ENCODE measurements at places on chromosomes 7 and 10.

GRCh38 chr10:123142701-123143161 lies 5.2 kb upstream of the HMX2 start:
- DNase-seq = no peak

DNA sequence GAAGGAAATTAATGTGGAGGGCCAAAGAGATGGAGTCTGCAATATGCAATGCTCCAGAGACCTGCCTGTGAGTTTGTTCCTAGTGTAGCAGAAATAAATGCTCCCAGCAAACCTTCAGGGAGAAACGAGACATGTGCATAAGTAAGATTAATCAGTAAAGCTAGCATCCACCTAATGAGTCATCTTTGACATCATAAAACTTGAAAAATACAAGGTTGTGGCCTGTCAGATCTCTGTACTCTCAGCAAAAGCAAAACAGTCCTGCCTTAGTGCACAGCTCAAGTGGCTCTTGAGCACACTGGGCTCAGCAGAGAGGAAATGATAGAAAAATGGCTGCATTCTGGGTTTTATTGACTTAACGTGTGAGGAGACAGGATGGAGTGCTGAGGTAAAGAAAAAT lies 32.5 kb upstream of the ERCC6 start:
- DNase-seq = no peak

DNA sequence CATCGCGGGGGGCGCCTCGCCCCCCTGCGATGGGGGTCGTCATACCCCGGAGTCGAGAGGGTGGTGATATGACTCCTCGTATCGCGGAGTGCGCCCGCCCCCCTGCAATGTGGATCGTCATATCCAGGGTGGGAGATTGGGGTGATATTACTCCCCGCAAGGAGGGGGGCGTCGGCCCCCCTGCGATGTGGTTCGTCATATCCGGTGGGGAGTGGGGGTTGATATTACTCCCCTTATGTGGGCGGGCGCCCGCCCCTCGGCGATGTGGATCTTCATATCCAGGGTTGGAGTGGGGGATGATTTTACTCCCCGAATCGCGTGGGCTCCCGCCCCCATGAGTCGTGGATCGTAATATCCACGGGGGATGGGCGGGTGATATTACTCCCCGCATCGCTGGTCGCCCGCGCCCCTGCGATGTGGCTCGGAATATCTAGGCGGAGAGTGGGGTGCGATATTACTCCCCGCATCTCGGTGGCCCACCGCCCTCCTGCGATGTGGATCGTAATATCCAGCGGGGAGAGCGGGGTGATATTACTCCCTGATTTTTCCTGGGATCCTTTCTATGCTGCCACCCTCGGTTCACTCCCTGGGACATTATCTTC lies 36.9 kb downstream of the MEIG1 start:
- DNase-seq = no peak

- DNase-seq = no peak
These were observed 103.0 kb downstream of the ITIH5 start for GRCh38 chr10:7563770-7564169.

DNA sequence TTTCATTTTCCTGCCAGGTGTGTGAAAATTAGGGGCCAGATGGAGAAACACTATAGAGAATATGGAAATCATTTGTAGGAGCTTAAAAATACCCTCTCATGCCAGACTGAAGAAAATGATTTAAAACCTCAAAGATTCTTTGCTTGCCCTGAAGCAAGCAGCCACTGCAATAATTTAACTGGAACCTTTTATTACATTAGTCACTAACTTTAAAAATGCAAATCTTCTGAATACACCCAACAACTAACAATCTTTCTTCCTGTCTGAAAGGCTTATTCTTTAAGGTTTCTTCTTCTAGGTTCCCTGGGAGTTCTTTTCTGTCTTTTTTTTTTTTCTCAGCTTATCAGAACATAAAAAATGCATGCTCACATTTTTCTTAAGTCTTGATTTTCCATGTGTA lies 238.5 kb upstream of the KMT2E start:
- no peak for DNase-seq

GRCh38 chr10:94398762-94399161 lies 3.6 kb upstream of the TBC1D12 start:
- no peak for DNase-seq

- DNase-seq = no peak
These were observed 5.9 kb downstream of the BORCS7 start for GRCh38 chr10:102859911-102860310.

DNA sequence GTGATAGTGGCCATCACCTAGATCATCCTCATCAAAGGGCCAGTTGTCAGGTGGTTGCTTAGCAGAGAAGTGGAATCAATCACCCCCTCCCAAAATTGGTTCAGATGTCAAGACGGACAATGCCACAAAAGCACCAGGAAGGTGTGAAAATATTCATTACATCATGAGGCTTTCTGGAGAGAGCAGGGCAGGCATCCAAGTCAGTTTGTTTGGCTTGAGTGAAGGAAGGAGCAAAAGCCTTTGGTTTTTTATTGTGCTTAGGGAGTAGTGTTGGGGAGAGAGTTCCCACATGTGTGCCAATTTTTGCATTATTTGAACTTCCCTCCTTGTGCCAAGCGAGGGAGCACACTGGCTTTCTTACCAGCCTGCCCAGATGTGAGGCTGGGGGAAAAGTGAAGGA lies 1082.9 kb downstream of the LRMDA start:
- no peak for DNase-seq

- DNase-seq = no peak
These were observed 216.4 kb downstream of the HECW1 start for GRCh38 chr7:43328785-43329380.

DNA sequence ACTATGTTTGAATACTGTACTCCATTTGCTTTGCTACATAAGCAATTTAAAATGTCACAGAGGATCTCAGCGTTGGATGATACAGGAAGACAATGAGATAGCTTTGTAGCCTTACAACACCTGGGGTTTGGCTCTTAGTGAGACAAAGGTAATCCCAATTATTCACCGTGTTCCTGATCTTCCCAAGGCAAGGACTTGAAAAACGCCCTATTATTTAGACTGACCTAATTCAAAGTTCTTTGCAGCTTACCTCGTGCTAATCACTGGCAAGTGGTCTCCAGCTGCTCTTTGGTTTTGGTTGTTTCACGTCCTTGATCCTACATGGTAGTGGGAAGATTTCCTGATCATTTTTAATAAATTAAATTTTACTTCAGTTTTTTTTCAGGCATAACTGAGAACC lies 23.0 kb upstream of the C7orf33 start:
- peak; percentile 19 for DNase-seq

GRCh38 chr7:115267503-115267902 lies 345.6 kb downstream of the MDFIC start:
- DNase-seq = no peak

DNA sequence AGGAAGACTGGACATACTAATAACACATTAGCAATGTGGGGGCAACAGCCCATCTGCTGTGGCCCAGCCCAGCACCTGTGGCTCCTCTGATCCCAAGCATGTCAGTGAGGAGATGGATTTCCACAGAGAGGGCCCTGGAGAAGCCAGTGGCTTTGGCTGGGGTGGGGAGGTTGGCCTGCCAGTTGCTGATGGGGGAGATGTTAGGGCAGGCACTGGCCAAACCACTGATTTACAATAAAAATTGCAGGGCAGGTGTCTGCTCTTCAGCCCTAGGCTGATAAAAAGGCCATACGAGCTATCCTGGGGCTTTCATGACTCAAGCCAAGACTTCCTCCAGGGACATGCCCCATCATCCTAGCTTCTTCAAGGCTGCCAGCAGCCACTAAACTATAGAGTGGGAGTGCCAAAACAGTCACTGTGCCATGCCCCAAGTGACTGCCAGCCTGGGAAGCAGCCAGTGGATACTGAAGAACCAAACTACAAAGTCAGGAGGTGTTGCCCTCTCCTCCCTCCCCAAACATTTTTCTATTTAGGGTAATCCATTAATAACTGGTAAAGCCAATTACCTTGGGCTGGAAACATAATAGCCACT lies 37.8 kb downstream of the DPCD start:
- peak; percentile 63 for DNase-seq

GRCh38 chr7:115008465-115009114 lies 86.7 kb downstream of the MDFIC start:
- no peak for DNase-seq

Measured in NCI-H524 treated with DMSO at 0.1 percent for 48 hours (cell line).